Suprapubic skin (tissue), 4 donors: ENCODE measurements at places on chromosomes 4 and X.

DNA sequence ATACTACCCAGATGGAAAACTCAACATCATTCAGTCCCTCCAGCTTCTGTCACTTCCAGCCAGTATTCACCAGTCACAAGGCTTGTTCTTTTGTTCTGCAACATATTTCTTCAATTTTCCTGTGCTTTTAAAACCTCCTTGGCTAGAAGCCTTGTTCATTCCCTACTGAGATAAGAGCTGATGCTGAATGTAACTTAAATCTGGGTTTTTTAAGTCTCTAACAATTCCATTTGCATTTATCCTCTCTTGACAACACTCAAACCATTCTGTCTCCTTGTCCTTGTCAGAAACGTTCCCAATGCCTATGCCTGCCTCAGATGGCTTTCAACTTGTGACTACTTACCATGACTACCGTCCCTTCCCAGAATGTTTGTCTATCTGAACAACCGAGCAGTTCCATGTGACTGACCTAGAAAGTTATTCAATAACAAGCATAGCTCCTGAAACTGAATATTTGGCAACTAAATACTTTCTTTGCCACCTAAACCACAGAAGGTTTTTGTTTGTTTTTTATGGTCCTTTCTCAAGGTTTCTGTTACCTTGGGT is 682.9 kb upstream of the GALNTL6 start:
- DNase-seq = no peak

GRCh38 chrX:103656617-103657016 is 27.8 kb downstream of the TCEAL1 start:
- DNase-seq = no peak

GRCh38 chr4:74768857-74769525 is 25.3 kb downstream of the BTC start:
- no peak for DNase-seq

DNA sequence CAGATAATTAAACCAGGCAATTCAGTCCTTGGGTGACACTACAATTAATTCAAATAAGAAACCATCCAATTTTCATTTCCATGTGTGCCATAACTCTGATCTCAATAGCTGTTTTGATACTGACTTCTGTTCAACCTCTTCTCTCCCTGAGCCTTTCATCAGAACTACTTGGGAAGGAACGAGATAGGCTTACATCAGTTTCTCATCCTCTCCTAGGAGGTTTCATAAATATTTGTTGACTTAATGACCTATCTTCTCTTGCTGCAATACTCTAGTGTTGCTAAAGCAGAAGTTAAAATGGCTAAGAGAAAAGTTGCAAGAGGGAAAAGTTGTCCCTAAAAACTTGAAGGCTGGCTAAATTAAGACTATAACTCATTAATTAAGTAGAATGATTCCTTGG is 41.8 kb downstream of the PRKG2 start:
- no peak for DNase-seq

DNA sequence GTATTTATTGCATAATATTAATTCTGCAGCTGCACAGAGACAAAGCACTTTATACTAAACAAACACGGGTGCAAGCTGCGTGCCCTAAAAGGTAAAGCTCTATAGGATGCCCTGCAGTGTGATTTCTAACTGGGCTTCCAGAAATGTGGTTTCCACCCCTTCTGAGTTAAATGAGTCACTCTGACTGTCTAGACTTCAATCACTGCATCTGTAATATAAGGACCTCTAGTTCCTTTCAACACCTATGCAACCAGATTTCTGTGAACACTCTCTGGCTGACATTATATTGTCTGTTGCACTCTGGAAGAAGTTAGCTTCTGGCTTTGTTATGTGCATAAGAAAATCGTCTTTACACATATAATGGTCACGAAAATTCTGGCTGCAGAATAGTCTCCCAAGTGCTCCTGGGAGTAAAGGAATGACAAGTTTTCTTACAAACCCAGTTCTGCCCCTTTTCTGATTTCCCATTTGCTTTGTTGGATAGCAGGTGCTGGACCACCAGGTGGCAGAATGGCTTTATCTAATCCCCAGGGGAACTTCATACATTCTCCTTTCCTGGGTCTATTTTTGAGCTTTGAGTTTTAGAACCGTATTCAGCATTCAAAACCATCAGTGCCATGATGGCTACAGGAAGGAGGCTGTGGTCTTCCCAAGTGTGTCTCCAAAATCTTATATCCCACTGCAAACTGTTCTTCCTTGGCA is 842.2 kb downstream of the STIM2 start:
- no peak for DNase-seq

- no peak for DNase-seq
Observed at GRCh38 chrX:147893741-147894140, 18.0 kb upstream of the FMR1 start.

- no peak for DNase-seq
Observed at GRCh38 chr4:173301518-173302201, 32.5 kb downstream of the HMGB2 start.

DNA sequence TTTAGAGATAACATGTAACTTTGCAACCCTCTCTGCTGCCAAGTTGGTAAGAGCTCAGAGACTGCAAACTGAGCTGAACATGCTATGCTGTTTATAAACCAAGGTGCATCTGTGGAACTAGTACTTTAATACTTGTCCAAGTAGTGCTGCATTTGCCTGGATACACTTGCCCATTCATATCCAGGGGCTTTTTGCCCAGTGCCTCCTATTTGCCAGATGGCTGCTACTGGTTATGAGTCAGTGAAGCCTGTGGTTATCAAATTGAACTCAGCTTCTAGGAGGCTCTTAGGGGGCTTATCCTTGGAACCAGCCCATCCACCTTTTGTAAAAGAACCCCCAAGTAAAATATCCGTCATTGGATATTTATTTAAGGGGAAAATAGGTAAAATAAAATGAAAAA is 79.6 kb downstream of the AFF2 start:
- no peak for DNase-seq

GRCh38 chrX:16586377-16587112 is 63.4 kb upstream of the S100G start:
- no peak for DNase-seq

DNA sequence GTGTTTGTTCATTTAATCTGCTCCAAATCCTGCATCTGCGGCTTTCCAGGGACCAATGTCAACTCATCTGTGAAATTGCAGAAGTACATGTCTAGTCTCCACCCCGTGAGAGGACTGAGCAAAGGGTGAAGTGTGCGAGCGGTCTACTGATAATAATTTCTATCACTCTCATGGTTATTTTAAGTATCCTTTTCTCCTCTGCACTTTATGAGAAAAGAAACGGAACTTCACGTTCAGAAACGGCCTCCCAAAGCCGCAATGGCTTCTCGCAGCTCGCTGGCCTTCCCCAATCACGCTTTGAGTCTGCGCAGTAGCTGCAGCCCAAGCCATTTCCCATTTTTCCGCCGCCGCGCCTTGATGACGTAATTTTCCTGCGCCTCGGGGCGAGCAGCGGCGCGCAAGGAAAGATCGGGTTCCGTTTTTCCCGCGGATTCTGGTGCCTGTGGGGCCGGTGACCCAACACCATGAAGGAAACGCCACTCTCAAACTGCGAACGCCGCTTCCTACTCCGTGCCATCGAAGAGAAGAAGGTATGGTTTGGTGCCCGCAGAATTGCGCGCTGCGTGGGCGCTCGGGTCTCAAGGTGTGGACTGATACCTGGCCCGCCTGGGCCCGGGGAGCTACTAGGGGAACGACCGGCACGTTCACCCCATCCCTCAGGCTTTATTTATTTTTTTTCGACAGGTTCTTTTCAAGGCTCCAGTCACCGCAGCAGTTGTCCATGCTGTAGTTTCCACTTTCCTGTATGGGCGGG is at the start of gene EXOSC9:
Gene EXOSC9 (plus strand): TSS at position 363 of the 754 bp plus-strand sequence. CDS start 102 bp downstream, at position 465.
- DNase-seq = peak; percentile 96

DNA sequence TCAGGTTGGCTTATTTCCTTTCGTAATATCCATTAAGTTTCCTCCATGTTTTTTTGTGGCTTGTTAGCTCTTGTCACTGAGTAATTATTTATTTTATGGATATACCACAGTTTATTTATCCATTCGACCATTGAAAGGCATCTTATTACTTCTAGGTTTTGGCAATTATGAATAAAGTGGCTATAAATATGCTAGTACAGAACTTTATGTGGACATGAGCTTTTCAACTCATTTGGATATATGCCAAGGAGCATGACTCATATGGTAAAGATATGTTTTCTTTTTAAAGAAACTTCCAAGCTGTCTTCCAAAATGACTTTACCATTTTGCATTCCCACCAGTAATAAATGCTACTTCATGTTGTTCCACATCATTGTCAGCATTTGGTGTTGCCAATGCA is 803.6 kb downstream of the GLUD2 start:
- DNase-seq = no peak

DNA sequence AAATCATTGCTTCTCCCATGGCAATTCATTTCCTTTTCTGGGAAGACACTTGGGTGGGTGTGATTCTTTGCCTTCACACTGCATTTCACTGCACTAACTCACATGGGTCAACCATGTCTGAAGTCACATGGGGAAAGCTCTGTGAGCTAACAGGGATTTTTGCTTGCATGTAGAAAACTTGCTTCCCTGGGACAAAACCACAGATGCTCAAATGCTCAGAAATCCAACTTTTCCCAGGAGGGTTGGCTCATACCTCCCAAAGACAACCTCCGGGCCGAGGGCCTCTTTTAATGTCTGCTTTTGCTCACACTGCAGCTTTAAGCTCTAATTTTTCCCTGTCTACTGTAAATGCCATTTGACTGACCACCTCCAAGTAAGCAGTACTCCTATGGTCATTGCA is 1695.2 kb downstream of the STIM2 start:
- DNase-seq = no peak

DNA sequence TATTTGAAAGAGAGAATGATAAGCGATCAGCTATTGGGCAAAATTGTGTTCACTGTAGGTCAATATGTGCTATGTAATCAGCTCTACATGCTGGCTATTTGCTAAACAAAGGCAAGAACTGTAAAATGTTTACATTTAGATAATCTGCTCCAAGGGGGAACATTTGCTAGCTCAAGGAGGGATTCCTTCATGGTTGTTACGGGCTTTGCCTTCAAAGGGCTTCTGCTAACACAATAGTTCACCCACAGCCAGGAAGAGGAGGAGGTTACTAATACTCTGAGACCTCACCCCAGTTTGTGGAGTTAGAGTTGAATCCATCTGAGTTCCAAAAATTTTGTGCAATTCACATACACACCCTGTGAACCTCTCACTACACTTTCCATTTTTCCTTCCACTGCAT is 107.6 kb upstream of the BMP3 start:
- DNase-seq = no peak

- DNase-seq = no peak
Observed at GRCh38 chr4:150323406-150324325, 245.4 kb downstream of the DCLK2 start.

- DNase-seq = peak; percentile 82
Observed at GRCh38 chrX:100636321-100636991, at the start of gene TSPAN6. Gene TSPAN6, minus strand, starts transcription at chrX:100636806. Its CDS starts 112 bp downstream, at chrX:100636694.

- no peak for DNase-seq
Observed at GRCh38 chr4:33357121-33357520, 2637.0 kb downstream of the PCDH7 start.

DNA sequence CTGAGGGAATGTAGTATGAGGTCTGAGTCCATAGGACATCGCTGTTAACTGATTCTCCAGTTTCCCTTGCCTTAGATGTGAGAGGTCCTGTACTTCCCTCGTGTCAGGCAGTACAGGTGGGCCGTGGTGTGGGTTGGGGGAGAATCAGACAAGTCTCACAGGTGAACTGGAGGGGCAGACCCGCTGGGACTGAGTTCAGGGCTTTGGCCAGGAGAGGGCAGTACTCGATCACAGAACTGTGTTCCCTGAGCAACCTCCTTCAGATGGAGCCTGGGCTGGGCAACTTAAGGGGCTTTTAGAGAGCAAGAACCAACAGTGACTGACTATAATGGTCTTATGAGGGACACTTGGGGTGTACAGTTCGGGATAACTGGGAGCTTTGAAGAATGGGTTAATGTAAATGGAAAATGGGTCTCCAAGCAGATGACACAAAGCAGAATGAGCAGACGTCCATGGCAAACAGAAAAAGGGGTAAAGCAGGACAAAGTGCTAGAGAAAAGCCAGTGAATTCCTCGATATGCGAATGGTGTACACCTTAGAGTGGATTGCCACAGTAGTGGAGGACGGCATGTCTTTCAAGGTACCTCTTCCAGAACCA is 83.6 kb downstream of the CCNG2 start:
- no peak for DNase-seq

DNA sequence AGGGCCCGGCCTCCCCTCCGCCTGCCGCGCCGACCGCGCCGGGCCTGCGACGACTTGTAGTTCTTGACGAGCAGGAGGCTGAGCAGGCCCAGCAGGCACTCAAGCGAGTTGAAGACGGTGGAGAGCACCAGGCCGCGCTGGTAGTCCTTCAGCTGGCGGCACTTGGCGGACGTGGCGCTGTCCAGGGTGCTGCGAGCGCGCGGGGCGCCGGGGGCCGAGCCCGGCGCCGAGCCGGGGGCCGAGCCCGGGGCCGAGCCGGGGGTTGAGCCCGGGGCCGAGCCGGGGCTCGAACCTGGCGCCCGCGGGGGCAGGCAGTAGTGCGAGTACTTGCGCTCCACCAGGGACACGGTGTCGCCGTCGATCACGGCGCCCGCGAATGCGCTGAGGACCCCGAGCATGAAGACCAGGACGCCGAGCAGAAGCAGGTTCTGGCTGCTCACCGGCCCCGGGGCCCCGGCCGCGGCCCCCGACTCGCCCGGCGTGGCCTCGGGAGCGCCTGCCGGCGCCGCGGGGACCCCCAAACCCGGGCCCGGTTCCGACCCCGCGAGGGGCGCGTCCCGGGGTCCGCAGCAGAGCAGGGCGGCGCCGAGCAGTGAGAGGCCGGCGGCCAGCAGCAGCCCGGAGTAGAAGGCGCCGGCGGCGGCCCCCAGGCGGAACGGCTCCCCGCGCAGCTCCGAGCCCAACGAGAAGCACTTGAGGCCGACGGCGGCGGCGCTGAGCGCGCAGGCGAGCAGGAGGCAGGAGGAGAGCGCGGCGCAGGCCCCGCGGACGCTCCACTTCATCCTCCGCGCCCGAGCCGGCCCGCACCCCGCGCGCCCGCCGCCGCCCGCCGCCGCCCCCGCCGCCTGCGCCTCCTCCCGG is 584 bp downstream of the TMEM271 start:
- DNase-seq = no peak

DNA sequence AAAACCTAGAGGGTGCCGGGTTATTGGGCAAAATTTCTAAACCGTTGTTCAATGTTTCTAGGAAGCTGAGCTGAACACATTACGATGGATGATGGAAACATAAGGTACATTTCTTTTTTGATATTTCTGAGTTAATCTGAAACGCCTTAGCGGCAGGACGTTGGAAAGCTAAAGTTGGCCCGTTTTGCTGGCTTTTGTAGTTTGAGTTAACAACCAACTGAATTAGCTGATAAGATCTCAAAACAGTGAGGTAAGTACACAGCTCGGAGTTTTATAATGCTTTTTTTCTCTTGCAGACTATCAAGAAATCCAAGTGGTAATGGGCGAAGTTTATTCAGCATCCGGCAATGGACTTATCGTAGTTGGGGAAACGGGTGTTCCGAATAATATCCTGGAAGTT is 73.5 kb downstream of the PRSS12 start:
- no peak for DNase-seq

DNA sequence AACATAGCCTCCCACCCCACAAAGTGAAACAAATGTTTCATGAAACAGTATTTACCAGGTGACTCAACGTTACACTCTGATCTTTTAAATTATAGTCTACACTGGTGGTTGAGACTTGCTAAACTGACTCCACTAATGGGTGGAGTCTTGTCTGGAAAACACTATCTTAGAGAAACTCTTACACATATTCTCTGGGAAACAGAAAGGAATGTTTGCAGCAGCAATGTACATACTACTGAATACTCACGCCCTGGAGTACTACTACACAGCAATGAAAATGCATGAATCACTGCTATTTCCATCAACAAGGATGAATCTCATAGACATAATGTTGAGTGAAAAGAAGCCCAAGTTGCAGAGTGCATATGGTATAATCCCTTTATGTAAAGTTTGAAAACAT is 208.5 kb upstream of the IGFBP7 start:
- DNase-seq = no peak
